ENCODE measurements at places on chromosomes 1 and 21. TPM values are rescaled to one million over a fixed set of nuclear protein-coding genes. Genes with fewer than 3 reads are reported as not detected.

- DNase-seq = no peak
- H3K4me1 ChIP-seq = peaks cover 18% of the 10 kb centered on the region
- no peaks in the 10 kb centered on the region for H3K27me3 ChIP-seq
- no peak overlapping the region for H3K4me3 ChIP-seq
Measured at GRCh38 chr1:233664253-233664652, 50.3 kb downstream of the KCNK1 start.

DNA sequence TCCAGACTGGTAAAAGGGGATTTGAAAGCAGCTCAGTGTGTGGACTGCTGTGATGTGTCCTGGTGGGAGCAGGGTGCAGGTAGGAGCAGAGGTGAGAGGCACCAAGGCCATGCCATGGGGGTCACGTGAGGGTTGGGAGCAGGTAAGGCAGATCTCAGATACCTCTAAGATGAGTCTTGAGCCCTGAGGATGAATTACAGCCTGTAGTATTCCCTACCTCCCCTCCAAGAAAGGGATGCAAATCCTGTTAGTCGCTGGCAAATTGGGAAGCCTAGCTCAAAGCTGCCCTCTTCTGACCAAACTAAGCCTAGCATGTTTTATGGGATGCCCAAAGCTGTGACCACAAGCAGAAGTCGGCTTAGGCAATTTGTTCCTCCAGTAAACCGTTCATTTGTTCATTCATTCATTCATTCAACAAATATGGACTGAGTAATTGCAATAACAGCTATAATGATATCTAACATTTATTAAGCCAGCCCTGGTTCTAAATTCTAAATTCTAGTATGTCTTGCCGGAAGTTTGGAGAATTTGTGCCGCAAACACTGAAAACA, 3.9 kb upstream of the NUAK2 start:
- H3K36me3 ChIP-seq = no peaks in the 10 kb centered on the region
- H3K4me3 ChIP-seq = no peak overlapping the region
- DNase-seq = peak; percentile 88
- peaks cover 21% of the 10 kb centered on the region for H3K4me1 ChIP-seq
- H3K27ac ChIP-seq = no peak overlapping the region

GRCh38 chr1:200483491-200484143, 73.8 kb upstream of the ZNF281 start:
- no peak overlapping the region for H3K4me3 ChIP-seq
- no peaks in the 10 kb centered on the region for H3K36me3 ChIP-seq
- no peak overlapping the region for H3K27ac ChIP-seq
- peak; percentile 8 for DNase-seq

- no peak overlapping the region for H3K27ac ChIP-seq
- H3K27me3 ChIP-seq = no peaks in the 10 kb centered on the region
- DNase-seq = no peak
- no peaks in the 10 kb centered on the region for H3K36me3 ChIP-seq
Measured at GRCh38 chr1:86436041-86436440, 12.1 kb downstream of the CLCA2 start.

DNA sequence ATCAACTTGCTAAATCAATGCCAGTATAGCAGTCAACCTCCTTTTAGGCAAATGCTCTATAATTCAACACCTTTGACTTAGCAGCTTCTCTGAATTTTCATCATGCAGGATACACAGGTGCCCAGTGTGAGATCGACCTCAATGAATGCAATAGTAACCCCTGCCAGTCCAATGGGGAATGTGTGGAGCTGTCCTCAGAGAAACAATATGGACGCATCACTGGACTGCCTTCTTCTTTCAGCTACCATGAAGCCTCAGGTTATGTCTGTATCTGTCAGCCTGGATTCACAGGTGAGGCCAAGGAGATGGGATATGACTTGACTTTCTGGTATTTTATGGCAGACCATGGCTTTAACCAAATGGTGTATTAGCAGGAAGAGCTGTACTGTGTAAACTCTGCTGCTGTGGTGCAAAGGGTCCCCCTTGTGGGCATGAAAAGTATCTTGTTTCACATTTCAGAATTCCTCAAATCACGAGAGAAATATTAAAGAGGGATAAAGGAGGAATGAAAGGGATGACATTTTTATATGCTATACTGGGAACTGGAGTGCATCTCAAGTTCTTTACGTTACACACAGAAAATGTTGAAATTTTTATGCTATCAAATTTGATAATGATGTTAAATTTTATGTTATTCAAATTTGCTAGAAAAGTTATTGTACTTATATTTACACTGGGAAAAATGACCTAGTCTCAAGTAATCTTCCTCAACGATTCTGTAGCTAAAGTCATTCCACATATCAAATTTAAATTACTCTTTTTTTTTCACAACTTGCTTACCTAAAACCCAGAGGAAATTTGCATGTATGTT, 88.9 kb downstream of the CRB1 start:
- H3K4me3 ChIP-seq = no peak overlapping the region
- DNase-seq = peak; percentile 64
- H3K4me1 ChIP-seq = no peaks in the 10 kb centered on the region
- no peaks in the 10 kb centered on the region for H3K27me3 ChIP-seq

CASZ1 gene
- total RNA-seq = 87.3 TPM

DNA sequence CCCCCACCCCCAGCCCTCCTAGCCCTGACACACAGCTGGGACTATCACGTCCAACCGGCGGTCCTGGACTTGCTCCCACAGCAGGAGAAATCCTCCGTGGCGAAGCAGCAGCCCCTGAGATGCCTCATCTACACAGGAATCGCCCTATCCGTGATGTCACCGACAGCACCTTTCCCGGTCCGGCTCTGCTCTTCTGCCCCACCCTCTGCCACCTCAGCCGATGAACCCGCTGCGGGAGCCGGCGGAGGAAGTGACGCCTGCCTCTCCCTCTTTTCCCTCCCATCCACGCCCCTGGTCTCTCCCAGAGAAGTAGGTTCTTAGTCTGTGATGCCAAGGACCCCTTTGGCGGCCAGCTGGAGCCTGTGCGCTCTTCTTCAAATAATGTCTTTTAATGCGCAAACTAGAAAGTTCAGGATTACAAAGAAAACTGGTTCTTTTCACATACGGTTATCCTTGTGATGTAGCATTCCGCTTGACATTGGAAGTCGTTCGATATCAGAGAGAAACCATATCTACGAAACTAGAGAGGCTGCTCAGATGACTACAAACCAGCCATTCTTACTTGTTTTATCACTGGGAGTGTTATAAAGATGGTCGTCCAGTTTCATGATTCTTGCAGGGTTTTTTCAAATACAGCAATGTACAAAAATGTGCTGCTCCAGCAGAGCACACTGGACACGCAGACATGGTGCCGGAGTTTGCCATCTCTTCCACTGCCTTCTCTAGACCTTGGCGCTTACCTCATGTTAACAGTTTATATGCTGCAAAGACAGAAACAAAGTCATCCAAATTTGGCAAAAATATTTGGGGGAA, 120.3 kb downstream of the PPIAL4G start:
- H3K36me3 ChIP-seq = no peaks in the 10 kb centered on the region
- no peak overlapping the region for H3K27ac ChIP-seq
- H3K4me3 ChIP-seq = peak overlapping the region; percentile 12

GRCh38 chr1:200228081-200228480, 181.8 kb downstream of the ZNF281 start:
- H3K4me1 ChIP-seq = no peaks in the 10 kb centered on the region
- H3K4me3 ChIP-seq = no peak overlapping the region
- no peak overlapping the region for H3K27ac ChIP-seq
- no peaks in the 10 kb centered on the region for H3K36me3 ChIP-seq
- H3K27me3 ChIP-seq = peaks cover 16% of the 10 kb centered on the region

DNA sequence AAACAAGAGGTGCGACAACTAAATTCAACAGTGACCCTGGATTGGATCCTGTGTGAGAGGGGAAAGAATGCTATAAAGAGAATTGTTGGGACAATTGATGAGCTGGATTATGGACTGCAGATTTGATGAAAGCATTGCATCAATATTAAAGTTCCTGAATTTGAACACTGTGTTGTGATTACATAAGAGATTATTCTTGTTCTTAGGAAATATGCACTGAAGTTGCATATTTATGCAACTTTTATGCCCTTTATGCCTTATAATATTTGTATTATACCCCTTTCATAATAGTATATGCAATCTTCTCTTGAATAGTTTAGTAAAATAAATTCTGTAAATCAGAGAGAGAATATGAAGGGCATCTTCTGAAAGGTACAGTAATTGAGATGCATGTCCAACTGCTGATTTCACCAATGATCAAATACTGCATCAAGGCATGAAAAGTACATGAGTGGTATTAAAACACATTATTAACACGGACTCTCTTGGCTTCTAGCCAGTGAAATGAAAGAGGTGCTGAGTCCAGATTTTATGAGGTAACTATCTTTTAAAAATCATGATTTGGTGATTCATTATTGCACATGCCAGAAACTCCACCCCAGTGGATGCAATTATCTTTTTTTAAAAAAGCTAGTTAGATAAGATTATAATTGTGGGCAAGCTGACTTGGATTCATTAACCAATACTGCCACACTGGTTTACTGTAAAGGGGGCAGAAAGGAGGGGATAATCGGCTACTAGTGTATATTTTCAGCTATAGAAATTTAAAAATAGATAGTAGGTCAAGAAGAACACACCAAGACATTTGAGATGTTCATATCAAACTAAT, 19.9 kb upstream of the LPAR3 start:
- DNase-seq = no peak
- H3K36me3 ChIP-seq = no peaks in the 10 kb centered on the region
- no peaks in the 10 kb centered on the region for H3K4me1 ChIP-seq
- no peak overlapping the region for H3K4me3 ChIP-seq
- no peak overlapping the region for H3K27ac ChIP-seq

GRCh38 chr1:60244906-60245305, 171.3 kb upstream of the C1orf87 start:
- no peaks in the 10 kb centered on the region for H3K27me3 ChIP-seq
- H3K4me3 ChIP-seq = no peak overlapping the region
- no peak overlapping the region for H3K27ac ChIP-seq
- no peaks in the 10 kb centered on the region for H3K4me1 ChIP-seq

DNA sequence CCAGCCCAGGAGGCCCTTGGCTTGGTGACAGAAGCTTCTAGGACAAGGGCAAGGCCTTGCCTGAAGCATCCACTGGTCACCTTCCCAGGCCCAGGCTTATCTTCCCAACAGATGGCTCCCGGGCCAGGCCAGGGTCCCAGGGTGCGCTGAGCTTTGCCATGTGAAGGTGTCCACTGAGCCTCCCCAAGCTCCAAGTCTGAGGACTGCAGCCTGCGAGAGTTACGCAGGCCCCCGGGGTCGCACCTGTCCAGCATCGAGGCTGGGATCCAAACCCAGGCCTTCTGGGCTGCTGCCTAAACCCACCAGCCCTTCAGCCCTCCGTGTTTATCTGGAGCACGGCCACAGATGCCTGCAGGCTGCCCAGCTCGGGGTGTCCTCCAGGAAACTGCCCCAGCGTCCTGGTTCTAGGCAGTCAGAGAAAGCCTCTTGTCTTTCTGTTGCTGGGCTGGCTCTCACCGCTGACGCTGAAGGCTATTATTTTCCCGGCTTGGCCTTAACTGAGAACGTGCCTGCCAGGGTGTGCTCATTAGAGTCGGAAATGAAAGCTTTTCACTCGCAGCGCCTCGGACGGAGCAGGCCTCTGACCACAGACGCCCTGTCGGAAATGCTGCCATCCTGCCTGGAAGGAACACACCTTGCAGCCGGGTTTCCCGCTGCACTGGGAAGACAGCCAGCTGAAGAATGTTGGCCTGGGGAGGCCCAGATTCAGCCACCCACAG, 71.4 kb downstream of the MEGF6 start:
- peak overlapping the region; percentile 28 for H3K27ac ChIP-seq
- H3K4me3 ChIP-seq = no peak overlapping the region
- peak; percentile 33 for DNase-seq
- H3K4me1 ChIP-seq = peaks cover 3% of the 10 kb centered on the region
- H3K36me3 ChIP-seq = no peaks in the 10 kb centered on the region

TMEM125 gene
- 2.3 TPM for total RNA-seq

DENND1B gene
- 9.9 TPM for total RNA-seq

DNA sequence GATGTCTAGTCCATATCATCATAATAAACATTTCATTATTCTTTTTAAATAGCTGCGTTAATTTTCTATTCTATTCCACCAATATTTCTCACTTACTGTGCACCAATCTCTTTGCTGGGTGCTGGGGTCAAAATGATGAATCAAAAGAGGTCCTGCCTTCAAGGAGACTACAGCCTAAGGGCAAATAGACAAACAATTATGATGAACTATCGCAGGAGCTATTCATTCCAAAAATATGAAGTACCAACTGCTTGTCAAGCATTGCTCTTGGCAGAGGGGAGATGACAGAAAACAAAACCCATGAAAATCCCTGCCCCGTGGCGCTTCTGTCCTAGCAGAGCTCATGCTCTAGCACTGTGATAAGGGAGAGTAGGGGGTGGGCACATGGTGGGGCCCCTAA, 28.8 kb upstream of the SLC26A9 start:
- H3K4me1 ChIP-seq = peaks cover 8% of the 10 kb centered on the region
- peak overlapping the region; percentile 14 for H3K27ac ChIP-seq
- no peaks in the 10 kb centered on the region for H3K36me3 ChIP-seq
- H3K4me3 ChIP-seq = no peak overlapping the region
- DNase-seq = no peak
- no peaks in the 10 kb centered on the region for H3K27me3 ChIP-seq

DNA sequence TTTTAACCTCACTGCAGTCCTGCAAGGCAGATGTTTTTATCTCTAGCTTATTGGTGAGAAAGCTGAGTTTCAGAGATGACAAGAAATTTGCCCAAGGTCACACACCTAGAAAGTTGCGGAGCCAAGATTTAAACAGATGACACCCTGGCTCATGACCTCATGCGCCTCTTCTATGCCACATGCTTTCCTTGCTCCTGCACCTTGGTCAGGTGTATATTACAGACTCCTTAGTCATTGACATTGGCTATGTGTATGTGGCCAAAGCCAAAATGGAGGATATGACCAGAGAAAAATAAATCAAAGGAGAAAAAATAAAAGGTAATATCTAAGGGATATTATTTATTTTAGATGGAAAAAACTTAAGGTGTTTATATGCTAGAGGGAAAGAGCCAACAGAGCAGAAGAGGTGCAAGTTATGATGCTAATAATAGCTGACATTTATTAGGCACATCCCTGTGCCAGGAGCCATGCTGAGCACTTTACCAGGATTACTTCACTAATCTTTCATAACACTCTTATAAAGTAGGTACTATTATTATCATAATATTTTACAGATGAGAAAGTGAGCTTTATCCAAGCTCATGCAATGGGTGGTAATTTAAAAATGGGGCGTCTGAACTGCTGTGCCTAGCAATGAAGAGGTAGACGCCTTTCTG, 13.8 kb upstream of the MYOC start:
- no peak for DNase-seq
- H3K27ac ChIP-seq = no peak overlapping the region

- peak; percentile 7 for DNase-seq
- H3K27me3 ChIP-seq = no peaks in the 10 kb centered on the region
- no peak overlapping the region for H3K27ac ChIP-seq
- H3K4me3 ChIP-seq = no peak overlapping the region
- no peaks in the 10 kb centered on the region for H3K36me3 ChIP-seq
Measured at GRCh38 chr1:218852527-218852926, 321.2 kb upstream of the LYPLAL1 start.

METTL13 gene
- total RNA-seq = 21.6 TPM

GRCh38 chr1:25573961-25574360, 30.6 kb downstream of the LDLRAP1 start:
- H3K27me3 ChIP-seq = no peaks in the 10 kb centered on the region
- no peak overlapping the region for H3K27ac ChIP-seq
- DNase-seq = no peak
- H3K4me3 ChIP-seq = no peak overlapping the region

- peaks cover 2% of the 10 kb centered on the region for H3K4me1 ChIP-seq
- no peaks in the 10 kb centered on the region for H3K27me3 ChIP-seq
- no peak overlapping the region for H3K27ac ChIP-seq
Measured at GRCh38 chr1:15808955-15809354, 1.5 kb upstream of the UQCRHL start.

ZNF593 gene
- total RNA-seq = 34.5 TPM

- H3K4me1 ChIP-seq = no peaks in the 10 kb centered on the region
- H3K27me3 ChIP-seq = no peaks in the 10 kb centered on the region
- H3K36me3 ChIP-seq = no peaks in the 10 kb centered on the region
- no peak overlapping the region for H3K27ac ChIP-seq
- H3K4me3 ChIP-seq = no peak overlapping the region
Measured at GRCh38 chr1:246308533-246309075, 198.5 kb downstream of the SMYD3 start.

Measured in cardiac muscle cell (in vitro differentiated cells and primary cell).